ENCODE measurements at places on chromosomes 1 and 21.

DNA sequence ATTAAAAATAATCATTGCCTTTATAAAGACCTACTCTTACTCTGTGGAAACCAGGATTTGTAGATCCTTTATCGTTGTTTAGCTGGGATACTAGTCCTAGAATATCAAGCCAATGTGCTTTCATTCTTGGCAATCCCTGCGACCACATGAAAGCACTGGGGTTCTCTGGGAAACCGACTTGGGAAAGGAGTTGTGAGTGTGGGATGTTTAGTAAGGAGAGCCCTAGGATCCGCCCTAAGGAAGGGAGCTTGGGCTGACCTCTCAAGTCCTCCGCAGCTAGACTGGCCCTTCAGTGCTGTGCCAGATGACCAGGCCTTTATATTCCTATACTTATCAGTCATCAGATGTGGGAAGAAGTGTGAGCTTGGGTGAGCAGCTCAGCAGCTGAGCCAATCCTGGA lies 5.2 kb upstream of the KRTAP19-8 start:
- DNase-seq: no peak

GRCh38 chr1:102032534-102032933 lies 35.8 kb upstream of the OLFM3 start:
- DNase-seq: no peak

DNA sequence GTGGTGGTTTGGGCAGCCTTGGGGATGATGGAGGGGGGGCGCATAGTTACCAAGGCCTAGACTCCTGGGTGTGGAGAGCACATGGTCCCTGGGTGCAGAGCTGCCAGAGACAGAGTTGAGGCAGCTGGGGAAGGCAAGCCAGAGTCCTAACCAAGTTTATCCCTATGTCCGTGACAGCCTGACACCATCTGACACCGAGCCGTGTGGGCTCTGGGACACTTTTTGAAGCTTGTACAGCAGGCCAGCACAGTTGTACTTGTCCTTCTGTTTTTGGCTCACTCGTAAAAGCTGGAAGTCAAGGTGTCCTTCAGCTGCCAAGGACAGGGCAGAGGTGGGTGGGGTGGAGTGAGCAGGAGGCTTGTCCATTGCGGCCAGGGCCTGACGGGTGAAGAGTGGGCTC lies 28.5 kb downstream of the SLC26A9 start:
- DNase-seq: no peak

- DNase-seq: no peak
Observed at GRCh38 chr1:200518524-200518923, 102.0 kb downstream of the KIF14 start.

DNA sequence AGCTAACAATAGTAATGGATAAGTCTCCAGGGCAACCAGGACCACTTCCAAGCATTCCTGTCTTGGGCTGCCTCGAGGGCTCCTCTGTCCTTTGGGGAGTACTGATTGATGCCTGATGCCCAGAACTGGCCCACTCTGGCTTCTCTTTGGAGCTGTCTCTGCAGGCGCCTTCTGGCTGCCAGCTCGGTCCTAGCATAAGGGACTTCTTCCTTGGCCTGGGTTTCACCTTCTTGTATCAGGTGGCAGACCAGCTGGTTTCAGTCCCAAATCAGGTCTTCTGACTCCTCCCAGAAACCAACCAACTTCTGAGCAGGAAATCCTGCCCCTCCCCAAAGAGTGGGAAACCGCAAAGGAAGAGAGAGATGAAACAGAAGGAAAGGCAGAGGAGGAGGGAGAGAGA lies 10.6 kb downstream of the G0S2 start:
- peak; percentile 39 for DNase-seq

DNA sequence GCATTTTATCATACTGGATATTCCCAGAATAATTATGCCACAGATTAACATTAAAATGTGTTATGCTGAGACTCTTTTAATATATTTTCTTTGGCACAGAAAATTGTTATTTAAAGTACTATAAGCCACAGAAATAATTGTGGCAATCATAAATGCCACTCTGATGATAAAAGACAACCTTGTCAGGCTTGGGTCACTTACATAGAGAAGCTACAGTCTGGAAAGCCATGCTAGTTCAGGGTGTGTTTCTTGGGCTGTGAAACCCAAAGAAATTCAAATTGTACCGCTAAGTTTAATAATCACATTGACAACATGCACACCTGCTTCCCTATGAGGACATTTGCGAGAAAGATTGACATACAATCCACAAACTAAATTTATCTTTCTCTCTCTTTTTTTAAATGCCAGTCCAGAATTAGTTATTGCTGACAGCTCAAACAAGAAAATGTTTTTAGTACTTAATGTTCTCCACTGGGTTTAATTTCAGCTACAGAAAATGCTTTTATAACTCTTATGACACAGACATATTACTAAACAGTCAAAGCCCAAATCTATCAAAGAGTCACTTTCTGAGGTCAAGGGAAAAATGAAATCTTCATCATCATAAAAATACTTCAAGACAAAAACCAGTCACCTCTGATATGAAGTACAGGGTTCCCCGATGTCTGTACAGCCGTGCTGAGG lies 38.7 kb downstream of the TTC13 start:
- no peak for DNase-seq

- DNase-seq: no peak
Observed at GRCh38 chr1:119160409-119160808, 20.0 kb upstream of the WARS2 start.

- DNase-seq: no peak
Observed at GRCh38 chr1:167467126-167467710, 51.1 kb downstream of the CD247 start.

DNA sequence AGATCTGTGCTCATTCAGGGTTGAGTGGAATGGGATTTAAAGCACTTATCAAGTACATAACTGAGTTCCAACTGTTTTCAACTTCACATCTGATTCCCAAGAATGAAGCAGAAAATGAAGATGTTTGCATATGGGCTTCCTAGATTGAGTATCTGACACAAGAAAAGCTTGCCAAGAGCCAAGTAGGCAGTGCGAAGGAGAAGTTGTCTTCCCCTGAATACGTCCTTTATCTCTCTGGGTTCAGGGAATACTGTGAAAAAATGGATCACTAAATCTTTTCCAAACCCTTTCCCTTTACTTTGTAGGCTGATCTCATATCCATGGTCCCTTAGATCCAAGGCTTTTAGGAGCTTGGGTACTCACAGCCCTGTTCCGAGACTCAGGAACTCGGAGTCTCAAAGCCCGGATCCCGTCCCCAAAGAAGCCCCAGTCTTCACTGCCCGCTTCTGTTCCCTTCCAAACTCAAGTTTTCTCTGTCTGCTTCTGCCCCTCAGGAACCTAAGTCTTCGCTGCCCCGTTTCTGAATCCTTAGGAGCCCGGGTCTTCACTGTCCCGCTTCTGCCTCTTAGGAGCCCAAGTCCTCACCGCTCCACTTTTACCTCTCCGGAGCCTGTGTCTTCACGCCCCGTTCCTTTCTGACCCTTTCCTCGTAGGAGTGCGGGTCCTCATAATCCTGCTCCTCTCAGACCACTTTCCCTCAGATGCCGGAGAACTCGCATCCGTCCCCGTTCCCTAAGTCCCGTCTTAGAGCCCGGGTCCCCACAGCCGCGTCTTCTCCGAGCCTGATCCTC lies 616 bp downstream of the TAF12 start:
- DNase-seq: no peak

DNA sequence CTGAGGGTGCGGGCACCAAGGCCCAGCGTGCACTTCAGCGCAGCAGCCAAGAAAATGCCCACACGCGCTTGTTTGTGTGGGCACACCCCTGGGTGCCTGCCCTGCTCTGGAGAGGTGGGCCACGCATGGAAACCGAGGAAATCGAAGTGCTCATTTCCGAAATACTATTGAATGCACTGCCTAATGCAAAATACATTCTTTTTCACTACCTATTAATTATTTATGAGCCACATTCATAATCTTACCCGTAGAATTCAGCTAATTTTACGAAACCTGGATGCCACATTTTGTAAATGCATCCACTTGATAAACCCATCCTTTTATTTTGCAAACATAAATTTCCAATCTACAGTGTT lies 4.8 kb downstream of the DSCAM start:
- DNase-seq: no peak

GRCh38 chr1:22705586-22705985 lies 5.1 kb upstream of the EPHB2 start:
- no peak for DNase-seq

- DNase-seq: no peak
Observed at GRCh38 chr1:234562334-234562733, 47.6 kb downstream of the IRF2BP2 start.

DNA sequence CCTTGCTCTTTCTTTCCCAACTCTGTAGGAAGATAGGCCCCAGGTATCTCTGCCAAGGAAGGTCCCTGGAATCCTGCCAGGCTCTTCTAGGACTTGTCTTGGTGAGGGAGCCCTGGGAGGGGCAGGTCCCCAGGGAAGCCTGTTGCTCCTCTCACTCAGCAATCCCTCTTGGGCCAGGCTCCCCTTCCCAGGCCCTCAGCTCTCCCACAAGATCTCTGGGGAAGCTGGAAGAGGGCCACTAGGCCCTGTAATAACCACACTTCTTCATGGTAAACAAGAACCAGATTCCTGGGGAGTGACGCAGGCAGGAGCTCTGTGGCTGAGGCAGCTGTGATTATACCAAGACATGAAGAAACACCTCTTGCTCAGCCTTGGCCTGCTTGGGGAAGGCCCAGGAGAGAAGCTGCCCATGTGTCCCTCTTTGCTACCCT lies 9.9 kb upstream of the MAPKAPK2 start:
- DNase-seq: no peak

- DNase-seq: peak; percentile 24
Observed at GRCh38 chr1:108107658-108108057, 92.5 kb downstream of the SLC25A24 start.

DNA sequence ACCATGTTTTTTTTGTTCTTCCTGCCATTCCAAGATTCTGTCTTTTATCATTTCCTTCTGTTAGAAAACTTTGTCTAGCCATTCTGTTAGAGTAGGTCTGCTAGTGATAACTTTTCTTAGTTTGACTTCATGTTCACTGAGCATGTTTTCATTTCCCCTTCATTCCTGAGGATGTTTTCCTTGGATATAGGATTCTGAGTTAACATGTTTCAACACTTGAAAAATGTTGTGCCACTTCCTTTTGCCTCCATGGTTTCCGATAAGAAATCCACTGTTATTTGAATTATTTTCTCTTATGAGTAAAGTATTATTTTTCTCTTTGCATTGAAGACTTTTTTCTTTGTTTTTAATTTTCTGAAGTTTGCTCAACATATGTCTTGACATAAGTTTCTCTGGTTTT lies 66.7 kb downstream of the ATP1A1 start:
- no peak for DNase-seq

GRCh38 chr1:235176486-235176885 lies 15.4 kb upstream of the RBM34 start:
- no peak for DNase-seq

DNA sequence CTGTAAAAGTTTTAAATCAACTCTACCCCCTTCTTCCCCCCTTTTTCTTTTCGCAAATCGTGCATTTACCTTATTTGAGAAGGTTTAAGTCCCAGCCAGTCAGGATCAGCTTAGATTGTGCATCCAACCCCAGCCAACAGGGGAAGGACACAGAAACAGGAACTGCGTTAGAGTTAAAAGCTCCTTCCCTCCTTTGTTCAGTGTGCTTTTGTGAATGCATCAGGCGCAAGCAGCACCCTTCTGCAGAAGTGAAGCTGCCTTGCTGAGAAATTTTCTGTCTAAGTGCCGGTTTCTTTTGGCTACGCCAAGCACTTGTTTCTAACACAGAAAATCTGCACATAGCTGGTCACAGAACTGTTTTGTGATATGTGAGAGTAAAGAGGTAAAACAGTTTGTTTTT lies 56.2 kb upstream of the PRRC2C start:
- DNase-seq: no peak

DNA sequence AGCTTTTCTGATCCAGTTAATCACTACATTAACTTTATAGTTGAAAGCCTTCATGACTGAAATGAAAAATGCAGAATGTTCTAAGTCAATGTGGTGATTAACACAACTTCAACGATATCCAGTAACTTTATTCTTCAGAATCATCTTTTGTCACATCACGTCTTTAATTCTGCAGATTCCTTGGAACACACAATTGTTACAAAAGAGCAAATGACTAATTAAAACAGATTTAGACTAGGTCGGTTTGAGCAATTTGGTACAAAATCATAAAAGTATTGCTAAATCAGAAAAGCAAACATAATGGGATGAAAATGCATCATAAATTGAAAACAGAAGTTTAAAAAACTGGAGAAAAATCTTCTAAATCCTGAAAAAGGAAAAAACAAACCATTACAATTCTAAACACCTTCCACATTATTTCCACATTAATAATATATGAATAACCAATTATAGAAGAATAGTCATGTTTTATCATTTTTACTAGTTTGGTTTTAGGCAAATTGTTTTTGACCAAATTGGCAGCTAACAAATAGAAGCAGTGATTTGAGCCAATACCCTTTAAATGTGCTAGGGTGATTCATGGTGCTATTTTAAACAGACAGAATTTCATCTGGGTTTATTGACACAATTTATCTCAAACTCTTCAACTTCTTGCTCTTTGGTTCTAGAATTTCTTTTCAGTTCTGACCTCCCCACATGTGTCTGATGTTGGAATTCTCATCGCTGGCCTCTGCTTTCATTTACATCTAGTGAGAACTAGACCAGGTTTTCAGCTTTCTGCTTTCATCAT lies 468.1 kb upstream of the PTBP2 start:
- DNase-seq: no peak

- no peak for DNase-seq
Observed at GRCh38 chr1:4571263-4571662, 83.1 kb upstream of the AJAP1 start.

DNA sequence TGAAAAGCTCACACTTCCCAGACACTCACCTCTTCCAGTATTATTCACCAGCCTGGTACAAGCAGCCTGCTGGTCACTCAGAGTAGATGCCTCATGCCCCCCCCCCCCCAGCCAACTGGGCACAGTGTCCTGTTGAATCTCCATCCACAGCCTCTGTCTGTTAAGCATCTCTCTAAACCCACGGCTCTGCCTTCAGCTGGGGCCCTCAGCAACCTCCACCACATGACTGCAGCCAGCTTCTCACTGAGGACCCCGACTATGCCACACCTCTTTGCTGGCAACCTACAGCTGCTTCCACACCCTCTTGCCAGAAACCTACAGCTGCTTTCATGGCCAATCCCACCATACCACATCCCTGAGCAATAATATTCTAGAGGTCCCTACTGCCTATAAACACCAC lies 113.1 kb downstream of the RHOU start:
- no peak for DNase-seq

Data from CD4-positive, alpha-beta T cell treated with Interleukin-4 for 4 hours (primary cell).